ENCODE measurements at places on chromosomes 7 and 10.

DNA sequence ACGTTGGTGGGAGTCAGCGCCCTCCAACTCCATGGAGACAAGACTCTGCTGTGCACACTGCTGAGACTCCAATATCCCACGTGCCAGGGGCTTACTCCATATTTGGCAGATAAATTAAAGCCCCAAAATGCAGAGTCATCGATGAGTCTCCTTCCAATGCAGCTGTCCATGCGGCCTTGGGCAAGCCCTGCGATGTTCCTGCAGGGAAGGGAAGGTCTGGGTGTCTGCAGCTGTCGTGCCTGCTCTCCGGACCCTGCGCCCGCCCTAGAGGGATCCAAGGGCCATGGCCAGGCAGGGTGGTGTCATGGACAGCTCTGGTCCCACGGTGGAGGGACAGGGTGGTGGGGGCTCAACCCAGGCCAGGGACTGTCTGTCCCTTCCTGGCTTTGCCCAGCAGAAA, 185.2 kb downstream of the PTPRN2 start:
- no peak for DNase-seq

DNA sequence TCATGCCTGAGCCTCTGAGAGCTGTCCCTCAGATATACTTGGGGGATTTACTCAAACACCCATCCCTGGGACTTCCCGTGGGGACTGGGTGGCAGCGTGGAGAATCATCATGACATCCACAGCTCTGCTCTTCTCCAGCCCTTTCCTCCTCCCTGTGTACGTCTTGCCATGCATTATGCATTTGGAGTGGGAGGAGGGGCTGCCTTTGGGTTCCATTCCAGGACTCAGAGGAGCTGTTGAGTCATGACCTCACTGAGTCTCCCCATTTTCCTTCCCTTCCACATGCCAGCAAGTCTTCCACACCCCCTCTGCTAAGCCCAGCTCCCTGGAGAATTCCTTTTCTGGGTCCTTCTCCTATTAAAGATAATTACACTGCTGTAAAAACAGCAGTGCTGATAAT, 480.7 kb downstream of the SORCS3 start:
- DNase-seq: no peak

DNA sequence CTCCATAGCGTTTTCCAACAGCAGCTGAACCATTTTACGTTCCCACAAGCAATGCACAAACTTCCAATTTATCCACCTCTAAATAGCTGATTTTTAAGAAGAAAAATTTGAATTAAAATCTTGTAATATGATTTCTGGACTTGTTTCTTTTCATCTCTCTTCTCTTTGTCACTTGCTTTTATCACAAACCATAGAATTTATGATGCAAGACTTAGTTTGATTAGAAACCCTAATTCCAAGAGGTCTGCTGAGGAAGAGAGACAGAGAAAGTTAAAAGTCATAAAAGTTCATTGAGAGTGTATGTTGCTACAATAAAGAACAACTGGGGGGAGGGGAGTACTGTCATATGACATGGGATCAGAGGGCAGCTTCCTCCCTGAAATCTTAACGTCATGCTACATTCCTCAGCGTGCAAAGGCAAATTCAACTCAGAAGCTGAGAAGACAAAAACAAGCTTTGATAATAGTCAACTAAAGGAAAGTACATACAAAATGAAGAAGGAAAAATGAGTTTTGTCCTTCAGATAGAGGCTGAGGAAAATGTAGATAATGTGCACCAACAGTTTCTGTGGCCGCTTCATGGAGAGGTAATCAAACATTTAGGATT, 18.4 kb upstream of the CUBN start:
- no peak for DNase-seq

DNA sequence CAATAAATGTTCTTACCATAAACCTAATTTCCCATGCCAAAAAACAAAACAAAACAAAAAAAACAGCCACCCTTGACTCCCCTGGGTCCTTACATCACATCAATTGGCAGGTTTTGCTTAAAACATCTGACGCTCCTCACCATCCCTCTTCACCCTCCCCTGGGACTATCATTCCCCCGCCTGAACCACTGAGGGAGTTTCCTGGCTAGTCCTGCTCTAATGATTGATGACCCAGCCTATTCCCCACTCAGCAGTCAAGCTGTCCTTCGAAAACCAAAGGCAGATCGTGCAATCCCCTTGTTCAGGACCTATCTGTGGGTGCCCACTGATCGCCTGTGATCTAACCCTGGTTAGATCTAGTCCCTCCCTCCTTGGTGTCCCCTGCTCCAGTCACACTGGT, 11.2 kb upstream of the FRMPD2 start:
- DNase-seq: no peak

- DNase-seq: no peak
These were observed 290.2 kb downstream of the SDK1 start for GRCh38 chr7:3591219-3591618.

All from activated naive CD8-positive, alpha-beta T cell treated with anti-CD3 and anti-CD28 coated beads, Interleukin-2, amount 50 U/mL, for 16 hours (primary cell).